AG09309 (cell line): ENCODE measurements at places on chromosomes 16 and 17.

GRCh38 chr16:2752850-2753732 lies 653 bp downstream of the SRRM2 start:
- DNase-seq, result peak; percentile 24

DNA sequence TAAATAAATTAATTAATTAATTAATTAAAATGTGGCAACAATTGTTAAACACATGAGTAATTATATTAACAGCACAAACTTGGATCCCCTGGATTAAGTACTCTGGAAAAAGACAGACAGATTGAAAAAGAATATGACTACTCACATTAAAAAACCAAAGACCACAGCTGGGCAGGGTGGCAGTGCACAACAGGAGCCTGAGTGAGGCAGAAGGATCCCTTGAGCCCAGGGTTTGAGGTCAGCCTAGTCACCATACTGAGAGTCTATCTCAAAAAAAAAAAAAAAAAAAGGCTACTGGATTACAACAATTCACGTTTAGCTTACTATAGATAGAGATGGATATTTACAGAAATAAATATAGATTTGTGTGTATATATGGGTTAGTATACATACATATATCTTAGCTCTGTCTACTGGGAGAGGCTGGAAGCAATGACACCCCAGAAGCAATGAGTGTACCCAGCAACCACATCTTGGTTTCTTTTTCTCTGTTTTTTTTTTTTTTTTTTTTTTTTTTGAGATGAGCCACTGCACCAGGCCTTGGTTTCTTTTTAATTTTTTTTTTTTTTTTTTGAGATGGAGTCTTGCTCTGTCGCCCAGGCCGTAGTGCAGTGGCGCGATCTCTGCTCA lies 10.6 kb upstream of the SUZ12 start:
- DNase-seq, result no peak

DNA sequence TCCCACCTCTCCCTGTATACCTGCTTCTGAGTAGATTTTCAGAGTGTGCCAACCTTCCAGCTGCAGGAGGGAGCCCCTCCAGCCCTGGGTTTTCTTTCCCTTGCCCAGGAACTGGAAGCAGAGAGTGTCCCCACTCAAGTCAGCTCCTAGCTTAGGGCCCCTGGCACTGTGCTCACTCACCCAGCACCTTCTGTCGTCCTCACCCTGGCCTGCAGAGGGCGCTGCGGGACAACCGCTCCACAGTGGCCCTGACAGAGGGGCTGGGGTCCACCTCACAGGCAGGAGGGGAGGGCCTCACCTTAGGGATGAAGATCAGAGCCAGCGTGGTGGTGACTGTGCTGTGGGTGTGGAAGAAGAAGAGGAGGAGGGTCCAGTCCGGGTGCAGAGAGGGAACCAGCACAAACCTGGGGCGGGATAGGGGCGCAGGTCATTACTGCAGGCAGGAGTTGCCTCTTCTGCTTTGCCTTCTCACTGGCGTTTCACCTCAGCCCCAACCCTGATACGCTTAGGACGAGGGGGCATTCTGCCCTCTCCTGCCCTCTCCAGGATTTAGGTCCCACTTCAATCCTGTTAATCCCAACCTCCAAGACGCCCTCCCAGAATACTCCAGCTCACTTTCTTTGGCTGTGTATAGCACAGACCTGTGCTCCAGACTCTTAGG lies 10.0 kb downstream of the GPR179 start:
- DNase-seq, result no peak

DNA sequence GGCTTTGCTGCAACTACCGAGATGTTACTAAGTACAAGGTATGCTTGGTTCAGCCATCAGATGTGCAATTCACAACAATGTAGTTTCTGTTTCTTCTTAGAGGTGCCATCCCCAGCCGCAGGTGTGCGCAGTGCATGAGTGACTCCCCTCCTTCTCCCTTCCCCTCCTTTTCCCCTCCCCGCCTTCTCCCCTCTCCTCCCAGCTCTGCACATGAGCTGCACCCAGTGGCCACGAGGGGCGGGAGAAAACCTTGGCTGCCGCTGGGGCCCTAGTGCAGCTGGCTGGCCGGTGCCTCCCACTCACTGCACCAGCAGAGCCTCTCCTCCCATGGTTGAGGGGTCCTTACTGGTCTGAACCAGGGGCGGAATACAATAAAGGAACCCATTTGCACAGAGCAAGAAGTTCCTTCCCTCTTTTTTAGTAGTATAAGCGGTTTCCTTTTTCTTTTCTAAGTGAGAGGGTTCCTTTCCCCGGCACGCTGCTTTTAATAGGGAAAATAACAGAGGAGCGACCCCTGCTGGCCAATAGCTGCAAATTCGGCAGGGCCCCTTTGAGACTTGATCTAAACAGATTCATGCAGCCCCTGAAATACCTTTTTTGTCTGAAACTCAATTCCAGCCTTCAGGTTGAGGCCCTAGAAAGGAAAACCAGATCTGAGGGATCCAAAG lies 7.8 kb upstream of the CCL15 start:
- DNase-seq, result no peak
